ENCODE measurements at places on chromosomes 4 and X.

DNA sequence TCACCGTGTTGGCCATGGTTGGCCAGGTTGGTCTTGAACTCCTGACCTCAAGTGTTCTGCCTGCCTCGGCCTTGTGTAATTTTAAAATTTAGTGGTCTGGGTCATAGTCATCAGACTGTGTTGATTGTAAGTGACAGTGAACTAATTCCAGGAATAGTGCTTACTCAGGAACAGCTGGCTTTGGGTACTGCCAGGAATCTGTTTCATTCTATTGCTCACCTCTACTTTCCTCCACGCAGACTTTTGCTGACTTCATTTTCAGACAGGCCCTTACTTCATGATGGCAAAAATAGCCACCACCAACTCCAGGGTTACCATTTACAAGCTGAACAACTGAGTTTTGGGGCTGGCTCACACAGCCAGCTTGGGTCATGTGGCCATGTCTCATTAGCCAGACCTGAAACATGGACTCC is 54.6 kb downstream of the FNIP2 start:
- no peak for DNase-seq

- no peak for DNase-seq
Measured at GRCh38 chr4:35824231-35824630, 420.1 kb downstream of the ARAP2 start.

DNA sequence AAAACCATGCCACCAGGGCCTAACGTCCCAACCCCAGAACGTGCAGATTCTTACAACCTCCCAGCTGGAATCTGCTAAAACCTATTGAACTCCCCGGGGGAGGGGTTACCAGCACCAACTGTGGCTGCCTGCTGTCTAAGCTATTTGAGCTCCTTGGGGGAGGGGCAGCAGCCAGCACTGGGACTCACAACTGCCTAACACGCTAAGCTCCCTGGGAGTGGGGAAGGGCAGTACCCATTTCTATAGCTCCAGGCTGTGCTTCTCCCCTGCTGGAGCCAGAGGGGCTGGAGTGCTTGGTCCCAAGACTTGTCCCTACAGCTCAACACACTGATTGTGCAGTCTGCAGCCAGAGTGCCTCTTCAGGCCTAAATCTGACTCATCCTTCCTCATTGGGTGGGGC is 459.8 kb upstream of the FGF16 start:
- DNase-seq, result no peak

GRCh38 chrX:374596-374995 is 12.1 kb downstream of the PPP2R3B start:
- DNase-seq, result no peak

Measured in CMK (cell line).